ENCODE measurements at places on chromosomes 1 and 21.

GRCh38 chr21:25964015-25964414 lies 206.6 kb downstream of the APP start:
- no peak for DNase-seq

- no peak for DNase-seq
Measured at GRCh38 chr1:152036267-152037216, at the start of gene S100A11. S100A11 (minus strand) TSS chr1:152037004; CDS start chr1:152036915, 89 bp downstream.

DNA sequence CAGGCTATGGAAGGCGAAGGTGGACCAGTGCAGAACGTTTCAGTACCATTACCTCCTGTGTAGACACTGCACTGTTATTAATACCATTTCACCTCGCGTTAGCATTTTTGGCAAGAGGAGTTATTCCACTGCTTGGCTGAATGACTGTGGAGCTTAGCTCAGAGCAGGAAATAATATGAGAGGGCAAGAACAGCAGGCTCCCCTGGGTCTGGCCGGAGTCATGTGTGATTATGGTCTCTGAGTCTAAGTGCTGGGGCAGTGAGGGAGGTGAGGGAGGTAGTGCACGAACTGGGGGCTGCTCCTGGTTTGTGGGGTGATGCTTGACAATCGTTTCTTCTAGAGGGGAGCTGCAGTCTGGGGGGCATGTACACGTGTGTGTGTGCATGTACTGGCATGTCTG lies 82.9 kb downstream of the MDM4 start:
- no peak for DNase-seq

DNA sequence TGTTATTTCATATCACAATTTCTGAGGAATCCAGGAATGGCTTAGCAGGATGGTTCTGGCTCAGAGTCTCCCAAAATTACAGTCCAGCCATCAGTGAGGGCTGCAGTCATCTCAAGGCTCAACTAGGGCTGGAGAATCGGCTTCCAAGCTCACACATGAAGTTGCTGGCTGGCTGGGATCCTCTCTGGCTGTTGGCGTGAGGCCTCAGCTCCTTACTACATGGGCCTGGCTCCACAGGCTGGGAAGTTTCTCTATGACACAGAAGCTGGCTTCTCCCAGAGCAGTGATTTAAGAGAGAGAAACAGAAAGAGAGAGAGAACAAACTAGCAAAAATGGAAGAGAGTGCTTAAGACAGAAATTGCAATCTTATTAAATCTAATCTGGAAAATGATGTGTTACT lies 38.8 kb upstream of the RGS8 start:
- DNase-seq: no peak

GRCh38 chr1:117821382-117821755 lies 108.1 kb downstream of the GDAP2 start:
- DNase-seq: no peak

- DNase-seq: no peak
Measured at GRCh38 chr1:200751717-200752116, 13.0 kb downstream of the CAMSAP2 start.

DNA sequence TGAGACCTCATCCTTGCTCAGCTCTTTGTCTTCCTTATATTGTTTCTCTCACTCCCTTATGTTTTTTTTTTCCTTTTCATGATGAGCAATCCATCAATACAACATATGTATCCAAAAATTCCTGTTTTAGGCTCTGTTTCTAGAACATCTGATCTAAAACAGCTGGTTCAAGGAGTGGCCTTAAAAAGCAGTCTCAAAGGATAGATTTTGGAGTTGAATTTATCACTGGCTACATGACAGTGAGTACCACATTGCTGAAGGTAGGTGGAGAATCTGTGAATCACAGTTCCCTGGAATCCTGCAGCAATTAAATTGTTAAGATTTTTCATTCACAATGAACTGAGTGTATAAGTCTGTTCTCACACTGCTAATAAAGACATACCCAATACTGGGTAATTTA lies 155.8 kb upstream of the ADAMTS5 start:
- DNase-seq: no peak

- DNase-seq: no peak
Measured at GRCh38 chr1:88224906-88225305, 459.2 kb upstream of the PKN2 start.

DNA sequence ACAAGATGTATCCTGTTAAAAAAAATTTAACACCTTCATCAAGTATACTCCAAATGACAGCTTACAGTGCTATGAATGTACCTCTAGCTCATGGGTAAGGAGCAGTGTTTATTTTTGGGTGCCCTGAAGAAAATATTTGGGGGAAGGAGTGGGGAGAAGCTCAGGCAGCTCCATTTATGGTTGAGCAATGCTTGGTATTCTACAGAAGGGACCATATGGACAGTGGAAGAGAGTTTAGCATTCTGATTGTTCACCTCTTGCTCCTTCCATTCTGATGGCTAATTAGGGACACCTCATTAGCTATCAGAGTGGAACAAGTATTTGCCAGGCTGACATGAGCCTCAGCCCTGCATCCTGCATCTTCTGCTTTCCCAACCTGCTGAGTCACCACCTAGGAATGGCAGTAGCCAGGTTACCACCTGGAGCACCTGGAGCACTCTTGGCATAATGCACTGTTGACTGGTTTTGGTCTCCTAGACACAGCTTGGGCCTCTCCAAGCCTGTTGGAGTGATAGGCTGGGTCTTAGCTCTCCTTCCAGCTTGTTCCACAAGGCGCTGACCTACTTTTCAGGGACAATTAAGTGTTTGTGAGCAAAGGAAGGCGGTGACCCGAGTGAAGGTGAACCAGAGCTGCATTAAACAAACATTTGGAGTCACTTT lies 62.0 kb upstream of the MACF1 start:
- peak; percentile 100 for DNase-seq

DNA sequence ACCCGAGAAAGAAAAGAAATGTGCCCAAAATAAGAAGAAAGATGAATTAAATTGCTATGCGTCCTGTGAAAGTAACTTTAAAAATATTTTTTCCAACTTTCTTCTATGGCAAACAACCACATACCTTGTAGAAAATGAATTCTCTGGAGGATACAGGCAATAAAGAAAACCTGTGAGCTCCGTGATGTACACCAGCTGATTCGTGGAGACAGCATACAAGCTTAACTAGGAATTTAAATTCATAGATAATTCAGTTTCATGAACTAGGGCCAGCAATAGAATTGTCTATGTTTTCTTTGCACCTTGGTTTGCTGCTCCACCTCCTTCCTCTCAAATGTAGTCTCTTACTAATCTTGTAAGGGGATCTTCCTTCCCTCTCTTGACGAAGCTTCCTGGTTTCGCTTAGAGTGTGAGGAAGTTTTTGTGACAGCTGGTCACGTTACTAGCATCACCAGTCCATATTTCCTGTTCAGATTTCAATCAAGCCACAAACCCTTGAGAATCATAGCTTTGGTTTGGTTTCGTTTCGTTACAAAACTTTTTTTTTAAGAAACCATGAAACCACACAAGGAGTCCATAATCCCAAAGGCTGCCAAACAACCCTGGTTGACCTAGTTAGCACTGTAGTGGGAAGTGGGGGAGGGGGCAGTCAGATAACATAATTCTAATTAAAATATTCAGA lies 35.8 kb downstream of the GREM2 start:
- DNase-seq: no peak

DNA sequence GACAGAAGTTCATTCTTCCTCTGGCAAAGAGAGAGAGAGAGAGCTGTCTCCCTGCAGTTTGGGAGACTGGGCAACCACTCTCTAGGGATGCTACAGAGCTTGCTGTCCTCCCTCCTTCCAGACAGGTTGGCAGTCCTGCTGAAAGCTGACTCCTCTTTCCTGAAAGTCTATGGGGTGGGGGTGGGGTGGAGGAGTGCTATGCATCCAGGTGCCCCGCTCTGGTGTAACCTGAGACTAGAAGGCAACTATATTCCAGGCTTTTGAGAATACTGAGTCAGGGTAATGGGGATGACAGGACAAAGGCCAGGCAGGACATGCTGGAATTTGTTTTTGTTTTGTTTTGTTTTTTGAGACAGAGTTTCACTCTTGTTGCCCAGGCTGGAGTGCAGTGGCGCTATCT lies 55.4 kb downstream of the OPTC start:
- DNase-seq: peak; percentile 74

GRCh38 chr1:205310976-205311704 lies 10.4 kb downstream of the NUAK2 start:
- DNase-seq: no peak

- DNase-seq: no peak
Measured at GRCh38 chr1:61221642-61222041, 139.3 kb downstream of the NFIA start.

- DNase-seq: no peak
Measured at GRCh38 chr1:214823311-214824117, 220.5 kb downstream of the CENPF start.

GRCh38 chr1:245772739-245773138 lies 618.0 kb downstream of the KIF26B start:
- no peak for DNase-seq

DNA sequence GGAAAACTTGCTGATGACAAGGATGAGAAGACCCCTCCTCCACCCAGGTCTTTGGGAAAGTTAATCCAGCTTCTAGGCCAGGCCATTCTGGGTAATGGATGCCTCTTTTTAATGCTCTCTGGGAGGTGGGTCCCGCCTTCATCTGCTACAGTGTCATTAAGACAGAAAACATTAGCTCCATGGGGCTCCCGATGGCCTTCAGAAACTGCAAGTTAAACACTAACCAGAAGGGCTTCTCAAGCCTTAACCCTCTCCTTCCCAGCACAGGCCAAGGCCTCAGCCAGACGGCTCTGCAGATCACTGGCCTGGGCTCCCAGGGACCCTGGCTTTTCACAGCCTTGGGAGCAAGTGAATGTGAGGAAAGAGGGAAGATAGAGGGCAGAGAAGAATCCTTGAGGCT lies 364.9 kb downstream of the MATN1 start:
- no peak for DNase-seq

- DNase-seq: no peak
Measured at GRCh38 chr1:31878058-31878457, 60.1 kb downstream of the PTP4A2 start.

GRCh38 chr1:244049162-244050013 lies 1.7 kb upstream of the ZBTB18 start:
- peak; percentile 29 for DNase-seq

DNA sequence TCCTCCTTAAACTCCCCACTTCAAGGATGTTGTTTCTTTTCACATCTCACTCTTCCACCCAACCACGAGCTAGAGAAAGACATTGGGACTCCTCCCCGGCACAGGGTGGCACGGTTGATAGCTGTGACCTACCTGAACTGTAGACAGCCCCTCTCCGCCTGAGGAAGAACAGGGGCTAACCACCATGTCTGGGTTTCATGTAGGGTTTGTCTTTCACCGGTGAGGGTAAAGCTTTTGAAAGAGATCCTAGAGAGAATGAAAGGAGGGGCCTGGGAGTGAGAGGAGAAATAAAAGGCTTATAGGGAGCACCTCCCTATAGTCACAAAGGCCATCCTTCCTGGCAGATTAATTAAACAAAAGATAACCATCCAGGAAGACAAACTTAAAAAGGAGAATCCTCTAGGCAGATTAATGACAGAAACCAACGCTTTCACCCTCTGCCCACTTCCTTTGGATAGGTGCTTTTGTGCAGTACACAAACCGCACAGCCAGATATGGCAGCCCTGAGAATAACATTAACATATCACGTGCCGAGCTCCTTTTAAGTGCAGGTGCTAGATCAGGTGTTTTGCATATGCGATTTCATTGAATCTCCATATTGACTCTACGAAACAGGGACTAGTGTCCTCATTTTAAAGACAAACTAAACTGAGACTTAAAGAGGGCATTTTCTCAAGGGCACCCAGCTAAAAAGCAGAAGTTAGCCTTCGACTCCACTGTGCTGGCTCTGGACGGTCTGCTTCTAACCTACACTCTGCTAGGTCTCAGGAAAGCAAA lies 178.1 kb upstream of the RUNX1 start:
- peak; percentile 79 for DNase-seq

DNA sequence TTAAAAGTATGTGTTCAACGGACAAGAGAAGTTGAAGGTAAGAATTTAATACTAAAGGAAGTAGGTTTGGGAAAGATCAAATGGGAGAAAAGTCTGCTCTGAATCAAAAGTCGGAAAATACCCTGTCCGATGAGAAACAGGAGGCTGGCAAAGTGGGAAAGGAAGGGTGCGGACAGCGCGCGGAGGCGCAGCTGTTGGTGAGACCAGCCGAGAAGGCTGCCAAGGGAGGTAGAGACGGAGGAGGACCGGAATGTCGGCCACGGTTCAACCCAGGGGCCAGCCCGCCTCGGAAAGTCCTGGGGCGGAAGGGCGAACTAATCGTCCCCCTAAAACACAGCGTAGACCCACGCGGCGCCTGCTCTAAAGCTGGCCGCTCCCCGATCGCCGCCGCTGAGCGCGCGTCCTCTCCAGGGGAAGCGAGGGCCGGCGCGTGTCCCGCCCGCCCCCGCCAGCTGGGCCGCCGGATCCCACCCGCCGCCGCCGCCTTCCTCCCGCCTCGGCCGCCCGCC lies 639 bp upstream of the SPATA1 start:
- DNase-seq: peak; percentile 39

- DNase-seq: peak; percentile 84
Measured at GRCh38 chr1:220094016-220094911, at the start of gene IARS2. IARS2 (plus strand) TSS chr1:220094132; CDS start chr1:220094217, 85 bp downstream.

- DNase-seq: no peak
Measured at GRCh38 chr1:203534012-203534411, 40.1 kb downstream of the OPTC start.

DNA sequence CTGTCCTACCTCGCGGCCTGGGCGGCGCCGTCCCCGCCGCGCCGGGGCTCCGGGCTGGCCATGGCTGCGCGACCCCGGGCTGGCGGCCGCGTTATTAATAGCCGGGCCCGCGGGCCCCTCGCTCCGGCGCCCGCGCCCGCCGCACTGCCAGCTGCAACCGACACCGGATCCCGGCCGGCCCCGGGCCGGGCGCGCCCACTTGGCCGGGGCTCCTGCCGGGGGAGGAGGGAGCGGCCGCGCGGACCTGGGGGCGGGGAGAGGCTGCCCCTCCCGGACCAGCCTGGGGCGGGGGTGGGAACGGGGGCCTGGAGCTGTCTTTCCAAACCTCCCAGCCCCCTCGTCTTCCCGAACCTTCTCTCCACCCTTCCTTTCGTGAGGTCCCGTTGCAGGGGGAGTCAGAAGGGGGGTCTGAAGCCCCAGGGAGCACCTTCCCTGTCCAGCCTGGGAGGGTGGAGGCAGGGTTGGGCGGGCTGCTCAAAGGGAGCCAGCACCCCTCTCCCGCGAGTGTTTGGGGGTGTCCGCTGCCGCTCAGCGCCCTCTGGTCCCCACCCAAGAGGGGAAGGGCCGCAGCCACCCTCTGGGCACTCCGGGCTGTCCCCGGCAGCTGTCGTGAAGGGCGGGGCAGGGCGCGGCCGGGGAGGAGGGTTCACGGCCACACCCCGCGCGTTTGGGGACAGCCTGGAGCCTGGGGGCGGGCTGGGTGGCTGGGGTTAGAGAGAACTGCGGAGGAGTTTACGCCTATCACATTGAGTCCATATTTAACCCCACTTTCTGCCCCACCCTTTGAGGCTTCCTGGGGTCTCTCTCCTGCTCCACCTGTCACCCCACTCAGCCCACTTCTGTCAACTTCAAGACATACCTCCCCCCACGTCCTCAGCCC lies at the start of gene SYNC:
SYNC (minus strand) TSS at position 172 of the 880 bp plus-strand sequence; CDS start at position 62, 110 bp downstream.
- no peak for DNase-seq

DNA sequence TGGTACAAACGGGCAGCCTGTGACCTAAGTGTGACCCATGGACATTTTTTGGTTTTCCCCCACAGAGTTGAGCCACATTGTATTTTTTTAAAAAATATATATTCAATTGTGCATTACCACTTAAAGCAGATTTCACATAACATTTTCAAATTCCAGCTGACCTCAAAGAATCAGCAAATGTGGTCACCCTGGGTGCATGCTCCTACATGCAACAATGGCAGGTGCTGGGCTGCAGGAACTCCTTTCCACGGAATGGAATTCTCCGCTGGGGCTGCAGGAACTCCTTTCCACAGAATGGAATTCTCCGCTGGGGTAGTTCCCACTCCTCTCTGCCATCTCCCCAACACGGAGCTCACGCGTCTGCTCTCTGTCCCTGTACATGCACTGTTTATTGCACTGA lies 68.7 kb downstream of the MAP10 start:
- DNase-seq: no peak

All from NCI-H2107 (cell line).